Activated CD8-positive, alpha-beta T cell treated with anti-CD3 and anti-CD28 coated beads for 36 hours (primary cell): ENCODE measurements at places on chromosomes 7 and 10. TPM values are rescaled to one million over a fixed set of nuclear protein-coding genes. Genes with fewer than 3 reads are reported as not detected.

The ARMC3 gene
- total RNA-seq, result not detected

The SYCE1 gene
- not detected for total RNA-seq

The RAB19 gene
- 6.4 TPM for total RNA-seq

The PPP1R9A gene
- 0.13 TPM for total RNA-seq

The PNLIPRP3 gene
- not detected for total RNA-seq

The BTBD16 gene
- total RNA-seq, result not detected

GRCh38 chr10:30172091-30172490, 112.7 kb upstream of the JCAD start:
- no peak for DNase-seq

DNA sequence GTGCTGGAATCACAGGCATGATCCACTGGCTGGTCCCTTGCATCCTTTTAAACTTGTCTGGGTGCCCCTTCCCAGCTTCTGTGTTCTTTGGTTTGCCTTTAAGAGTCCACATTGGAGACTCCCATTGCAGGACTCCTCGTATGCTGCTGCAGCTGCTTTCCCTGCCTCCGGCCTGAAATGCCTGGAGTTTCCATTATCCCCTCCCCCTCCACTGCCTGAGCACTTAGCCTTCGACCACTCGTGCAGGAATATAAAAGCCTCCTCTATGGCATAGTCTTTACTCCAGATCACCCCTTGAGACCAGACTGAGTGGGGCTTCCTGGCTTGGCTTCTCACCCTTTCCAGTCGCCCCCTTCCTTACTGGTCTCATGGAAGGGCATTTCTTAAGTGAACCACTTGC, 80.2 kb downstream of the RHOBTB1 start:
- DNase-seq, result no peak

DNA sequence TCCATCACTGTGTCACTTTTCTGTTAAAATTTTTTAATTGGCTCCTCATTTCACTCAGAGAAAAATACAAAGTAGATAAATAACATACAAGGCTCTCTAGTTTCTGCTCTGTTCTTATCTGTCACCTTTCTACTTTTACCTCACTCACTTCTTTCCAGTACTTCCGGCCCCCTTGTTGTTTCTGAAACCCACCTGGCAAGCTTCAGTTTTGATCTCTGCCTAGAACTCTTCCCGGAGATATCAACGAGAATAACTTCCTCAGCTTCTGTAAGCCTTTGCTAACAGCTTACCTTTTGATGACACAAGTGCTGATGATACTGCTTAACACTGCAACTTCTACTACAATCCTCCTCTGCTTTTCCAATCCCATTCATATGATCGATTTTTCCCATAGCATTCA, 566.2 kb downstream of the PCDH15 start:
- no peak for DNase-seq

DNA sequence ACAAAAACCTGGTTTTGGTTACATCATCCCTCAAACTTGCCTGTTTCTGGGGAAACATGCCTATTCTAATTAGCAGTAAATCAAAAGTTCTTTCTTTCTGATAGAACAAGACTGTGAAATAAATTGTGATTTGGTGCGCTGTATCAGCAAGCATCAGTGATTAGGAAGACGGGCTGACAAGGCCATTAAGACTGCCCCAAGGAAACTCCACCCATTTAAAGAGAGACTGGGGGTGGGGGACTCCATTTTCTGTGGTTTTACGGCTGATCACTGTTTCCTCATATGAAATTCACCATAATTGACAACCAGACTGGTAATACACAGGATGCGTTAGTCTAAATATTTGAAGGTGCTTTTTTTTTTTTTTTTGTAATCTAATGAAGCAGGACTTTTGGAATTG, 68.7 kb downstream of the MBL2 start:
- DNase-seq, result no peak

GRCh38 chr7:19747740-19748339, 25.6 kb downstream of the TMEM196 start:
- DNase-seq, result no peak

- DNase-seq, result no peak
These were observed 70.0 kb upstream of the NAMPT start for GRCh38 chr7:106354822-106355221.

- no peak for DNase-seq
These were observed 320.7 kb downstream of the GPR37 start for GRCh38 chr7:124444696-124445480.

- no peak for DNase-seq
These were observed 25.3 kb downstream of the USP6NL start for GRCh38 chr10:11586170-11586569.

GRCh38 chr7:179209-179681, 13.1 kb upstream of the FAM20C start:
- DNase-seq, result no peak

DNA sequence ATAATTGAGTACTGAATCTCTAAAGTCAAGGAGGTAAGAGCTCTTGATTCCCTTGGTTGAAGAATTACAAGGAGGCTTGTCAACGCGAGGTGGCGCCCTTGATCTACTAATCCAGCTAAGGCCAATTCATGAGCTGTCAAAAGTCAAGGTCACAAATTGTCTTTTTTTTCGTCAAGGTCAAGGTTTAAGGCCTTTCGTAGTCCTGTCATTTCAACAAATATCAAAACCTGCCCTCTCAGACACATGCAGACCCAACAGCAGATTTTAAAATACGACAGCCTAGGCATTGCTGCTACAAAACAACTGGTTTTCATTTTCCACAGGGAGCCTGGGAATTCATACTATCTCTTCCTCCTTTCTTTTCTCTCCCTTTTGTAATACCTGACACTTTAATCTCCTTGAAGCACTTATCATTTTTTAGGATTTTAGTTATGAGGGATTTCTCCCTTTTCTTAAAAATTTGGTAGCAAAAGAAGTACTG, 3.6 kb downstream of the HOXA13 start:
- peak; percentile 94 for DNase-seq

DNA sequence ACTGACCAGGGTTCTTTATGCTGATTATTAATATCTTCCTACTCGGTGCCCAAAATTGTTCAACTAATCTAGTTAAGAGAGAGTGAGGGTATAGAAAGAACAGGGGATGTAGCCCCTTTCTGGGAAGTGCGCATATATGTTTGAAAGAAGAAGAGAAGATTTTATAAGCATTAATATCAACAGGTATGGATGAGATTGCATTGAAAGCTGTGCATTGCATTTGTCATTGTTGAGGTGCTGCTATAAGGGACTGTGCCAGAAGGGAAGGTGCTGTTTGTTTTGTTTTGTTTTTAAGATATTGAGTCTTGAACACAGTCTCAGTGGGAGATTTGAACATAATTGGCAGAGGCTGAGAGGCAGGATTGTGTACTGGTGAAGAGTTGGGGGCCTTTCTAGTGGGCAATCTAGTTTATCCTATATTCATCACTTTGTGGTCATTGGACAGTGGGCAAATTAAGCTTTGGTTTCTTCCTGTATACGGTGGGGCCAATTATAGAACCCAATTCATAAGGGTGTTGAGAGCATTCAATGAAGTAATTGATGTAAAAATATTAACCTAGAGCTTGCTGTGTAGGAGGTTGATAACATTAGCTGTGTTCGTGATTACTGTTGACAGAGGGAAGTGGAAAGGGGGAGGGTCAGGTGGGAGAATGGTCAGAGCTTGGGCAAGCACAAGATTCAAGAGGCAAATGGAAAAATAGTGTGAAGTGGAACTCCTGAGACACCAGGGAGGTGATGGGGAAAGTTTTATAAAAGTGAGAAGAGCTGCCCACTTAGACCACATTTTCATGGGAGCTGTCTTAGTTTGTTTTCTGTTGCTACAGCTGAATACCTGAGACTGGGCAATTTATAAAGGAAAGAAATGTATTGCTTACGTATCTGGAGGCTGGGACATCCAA, 19.9 kb upstream of the PCGF5 start:
- peak; percentile 36 for DNase-seq

GRCh38 chr10:68154211-68154497, 44.9 kb downstream of the MYPN start:
- no peak for DNase-seq
